ENCODE measurements at places on chromosomes 1 and 21.
A peak's percentile ranks its signal among the peaks of the same experiment; 100 is the strongest.

- DNase-seq: no peak
These were observed 4.3 kb upstream of the LRRC3 start for GRCh38 chr21:44450999-44451398.

DNA sequence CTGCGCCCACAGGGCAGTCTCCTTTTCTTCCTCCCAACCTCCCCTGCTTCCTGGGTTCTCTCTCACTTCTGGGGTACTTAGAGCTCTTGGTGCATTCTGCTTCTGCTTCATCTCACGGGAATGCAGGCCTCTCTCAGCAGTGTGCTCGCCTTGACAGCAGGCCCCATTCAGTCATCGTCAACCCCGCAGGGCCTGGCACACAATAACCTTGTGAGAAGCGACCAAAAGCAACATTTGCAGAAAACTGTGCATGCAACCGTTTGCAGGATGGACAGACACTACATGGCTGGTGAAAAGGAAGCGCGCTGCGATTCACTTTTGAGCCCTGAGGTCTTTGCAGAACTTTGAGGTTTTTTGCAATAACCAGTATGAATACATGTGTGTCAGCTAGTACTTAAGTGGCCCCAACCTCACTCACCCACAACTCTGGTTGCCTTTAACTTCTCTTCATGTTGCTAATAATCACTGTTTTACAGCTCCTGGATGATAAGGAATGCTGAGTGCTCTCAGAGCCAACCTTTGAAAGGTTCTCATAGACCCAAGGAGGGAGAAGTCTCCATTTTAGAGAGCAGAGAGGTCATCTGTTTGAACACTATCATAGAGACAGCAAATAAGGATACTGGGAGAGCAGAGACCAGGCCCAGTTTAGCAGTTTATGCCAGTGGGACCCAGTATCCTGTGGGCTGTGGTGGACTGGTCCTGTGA lies 2.5 kb upstream of the CD160 start:
- no peak for DNase-seq

GRCh38 chr1:204971517-204972336 lies 71.3 kb upstream of the CNTN2 start:
- DNase-seq: peak; percentile 62

DNA sequence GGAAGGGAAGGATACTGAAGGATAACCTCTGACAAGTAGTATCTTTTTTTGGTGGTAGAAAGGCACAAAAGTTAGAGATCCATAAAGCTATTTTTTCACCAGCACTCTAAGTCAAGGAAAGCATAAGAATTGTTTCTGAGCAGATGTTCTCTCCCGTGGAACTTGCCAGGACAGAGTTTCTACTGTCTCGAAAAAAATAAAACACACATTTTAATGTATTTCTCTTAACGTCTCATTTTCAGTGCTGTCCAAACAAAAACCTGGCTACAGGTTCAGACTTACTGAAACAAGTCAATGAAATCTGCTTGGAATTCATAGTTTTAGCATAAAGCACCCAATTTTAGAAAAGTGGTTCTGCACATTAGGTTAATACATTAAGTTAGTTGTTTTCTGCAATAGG lies 338.3 kb downstream of the LTN1 start:
- DNase-seq: no peak

GRCh38 chr21:25512095-25513081 lies 94.9 kb downstream of the MRPL39 start:
- DNase-seq: no peak

- DNase-seq: no peak
These were observed 919 bp upstream of the CELSR2 start for GRCh38 chr1:109248444-109248796.

GRCh38 chr1:70264839-70265238 lies 43.7 kb downstream of the SRSF11 start:
- DNase-seq: no peak

GRCh38 chr1:10744654-10745238 lies 51.7 kb downstream of the CASZ1 start:
- DNase-seq: no peak

Measured in fibroblast of skin of scalp (primary cell).